ENCODE measurements at places on chromosomes 7 and 10.
A peak's percentile ranks its signal among the peaks of the same experiment; 100 is the strongest.

GRCh38 chr7:145431834-145432233, 596.0 kb upstream of the TPK1 start:
- no peak for DNase-seq

- no peak for DNase-seq
Measured at GRCh38 chr7:154775681-154776080, 227.2 kb downstream of the PAXIP1 start.

GRCh38 chr10:31678575-31679516, 249.8 kb downstream of the ARHGAP12 start:
- DNase-seq, result no peak

DNA sequence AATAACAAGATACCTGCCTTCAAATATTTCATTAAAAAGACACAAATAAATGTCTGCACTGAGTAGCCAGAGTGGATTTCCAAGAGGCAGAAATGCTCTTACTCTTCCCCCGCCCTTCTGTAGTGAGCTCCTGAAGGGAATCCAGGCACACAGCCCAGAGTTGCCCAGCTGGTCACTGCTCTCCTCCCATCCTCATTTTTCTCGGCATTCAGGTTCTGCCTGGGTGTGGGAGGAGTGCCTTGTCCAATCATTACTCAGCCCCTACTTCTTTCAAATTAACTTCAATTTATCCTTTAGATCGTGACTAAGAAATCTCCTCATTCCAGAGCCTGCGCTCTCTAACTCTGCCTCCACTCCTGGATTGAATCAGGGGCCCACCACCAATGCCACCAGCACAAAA, 12.2 kb downstream of the CCDC6 start:
- peak; percentile 73 for DNase-seq

- DNase-seq, result no peak
Measured at GRCh38 chr7:131797841-131798240, 241.4 kb upstream of the PODXL start.
